ENCODE measurements at places on chromosomes 4 and X.

GRCh38 chr4:8775751-8776355, 95.8 kb downstream of the HMX1 start:
- no peak for DNase-seq

- DNase-seq = no peak
Observed at GRCh38 chr4:83231620-83232076, 53.0 kb downstream of the COQ2 start.

- DNase-seq = no peak
Observed at GRCh38 chrX:1516596-1517104, 20.3 kb downstream of the P2RY8 start.

- no peak for DNase-seq
Observed at GRCh38 chrX:123665197-123665596, 67.7 kb downstream of the THOC2 start.

DNA sequence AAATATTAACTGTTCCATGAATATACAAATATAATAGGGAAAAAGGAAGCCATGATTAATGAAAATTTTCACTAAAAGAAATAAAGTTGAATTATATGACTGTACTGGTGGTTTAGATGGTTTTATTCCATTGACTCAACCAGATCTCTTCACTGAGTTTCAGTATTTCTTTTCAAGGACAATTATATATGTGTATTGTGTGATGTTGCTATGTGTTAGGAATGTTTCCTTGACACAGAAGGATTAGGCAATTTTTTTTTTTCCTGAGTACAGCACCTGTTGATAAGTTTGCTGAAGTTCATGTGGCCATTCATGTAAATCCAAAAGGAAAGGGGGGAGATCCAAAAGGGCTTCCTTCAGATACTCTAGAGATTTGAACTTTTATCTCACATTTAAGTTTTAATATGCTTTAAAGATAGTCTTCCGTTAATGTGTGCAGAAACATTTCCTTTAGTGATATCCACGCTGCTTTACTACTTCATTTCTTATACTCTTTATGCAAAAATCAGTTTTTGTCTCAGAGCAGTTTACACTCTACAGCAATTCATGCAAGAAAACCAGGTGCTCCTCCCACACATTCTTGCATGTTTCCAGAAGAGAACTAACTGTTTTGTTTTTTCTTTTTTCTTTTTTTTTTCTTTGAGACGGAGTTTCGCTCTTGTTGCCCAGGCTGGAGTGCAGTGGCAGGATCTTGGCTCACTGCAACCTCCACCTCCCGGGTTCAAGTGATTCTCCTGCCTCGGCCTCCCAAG, 249.1 kb downstream of the RPA4 start:
- no peak for DNase-seq

DNA sequence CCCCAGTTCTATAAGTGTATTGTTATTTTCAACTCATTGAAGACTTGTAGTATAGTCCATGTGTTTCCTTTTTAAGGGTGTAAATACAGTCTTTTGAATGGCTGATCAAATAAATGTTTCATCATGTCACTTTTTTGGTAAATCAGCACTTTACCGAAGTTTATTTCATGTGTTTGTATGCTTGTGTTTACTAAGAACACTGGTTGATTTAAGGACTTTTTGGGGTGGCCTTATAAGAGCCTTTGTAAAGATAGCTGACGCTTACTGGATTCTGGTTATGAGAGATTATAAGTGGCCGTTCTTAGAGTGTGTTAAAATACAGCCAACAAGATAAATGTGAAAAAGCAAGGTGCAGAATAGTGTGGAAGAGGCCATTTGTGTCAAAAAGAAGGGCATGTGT, 2.6 kb downstream of the UBE2K start:
- DNase-seq = no peak

DNA sequence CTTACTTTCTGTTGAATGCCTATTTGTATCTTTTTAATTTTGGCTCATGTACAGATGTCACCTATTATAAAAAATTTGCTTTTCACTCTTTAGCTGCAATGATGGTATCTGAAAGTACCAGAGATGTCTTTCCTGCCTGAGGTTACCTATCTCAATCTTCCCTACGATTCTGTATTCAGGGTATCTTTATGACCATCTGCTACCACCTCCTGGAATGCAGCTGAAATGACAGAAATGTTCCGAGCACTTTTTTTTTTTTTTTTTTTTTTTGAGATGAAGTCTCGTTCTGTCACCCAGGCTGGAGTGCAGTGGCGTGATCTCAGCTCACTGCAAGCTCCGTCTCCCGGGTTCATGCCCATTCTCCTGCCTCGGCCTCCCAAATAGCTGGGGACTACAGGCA, 136.4 kb downstream of the REPS2 start:
- peak; percentile 1 for DNase-seq

- no peak for DNase-seq
Observed at GRCh38 chr4:120557372-120557771, 365.2 kb downstream of the PRDM5 start.

DNA sequence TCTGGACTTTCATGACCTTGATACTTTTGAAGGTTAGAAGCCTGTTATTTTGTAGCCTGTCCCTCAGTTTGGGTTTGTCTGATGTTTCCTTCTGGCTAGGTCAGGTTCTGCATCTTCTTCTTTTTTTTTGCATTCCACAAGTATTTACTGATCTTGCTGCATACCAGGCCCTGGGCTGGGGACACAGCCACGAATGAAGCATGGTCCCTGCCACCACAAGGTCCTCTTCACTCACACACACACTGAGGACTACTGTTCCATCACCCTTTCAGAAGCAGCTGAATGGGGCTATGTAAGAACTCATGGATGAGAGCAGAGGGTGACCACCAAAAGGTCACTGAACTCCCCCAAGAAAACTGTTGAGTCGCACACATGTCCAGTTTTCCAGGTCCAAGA, 39.2 kb downstream of the USP11 start:
- DNase-seq = no peak

DNA sequence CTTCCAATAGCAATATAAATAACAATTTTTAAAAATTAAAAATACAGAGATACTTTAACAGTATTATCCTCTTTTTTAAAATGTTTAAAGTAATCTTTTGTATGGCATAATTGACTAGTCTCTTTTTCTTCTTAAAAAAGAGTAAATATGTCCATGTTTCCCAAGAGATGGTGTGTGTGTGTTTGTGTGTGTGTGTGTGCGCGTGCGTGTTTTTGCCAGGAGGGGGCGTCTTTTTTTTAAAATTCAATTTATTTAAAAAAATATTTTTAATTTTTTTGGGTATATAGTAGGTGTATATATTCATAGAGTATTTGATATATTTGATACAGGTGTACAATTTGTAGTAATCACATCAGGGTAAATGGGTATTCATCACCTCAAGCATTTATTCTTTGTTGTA, 1073.7 kb downstream of the PCDH7 start:
- no peak for DNase-seq

DNA sequence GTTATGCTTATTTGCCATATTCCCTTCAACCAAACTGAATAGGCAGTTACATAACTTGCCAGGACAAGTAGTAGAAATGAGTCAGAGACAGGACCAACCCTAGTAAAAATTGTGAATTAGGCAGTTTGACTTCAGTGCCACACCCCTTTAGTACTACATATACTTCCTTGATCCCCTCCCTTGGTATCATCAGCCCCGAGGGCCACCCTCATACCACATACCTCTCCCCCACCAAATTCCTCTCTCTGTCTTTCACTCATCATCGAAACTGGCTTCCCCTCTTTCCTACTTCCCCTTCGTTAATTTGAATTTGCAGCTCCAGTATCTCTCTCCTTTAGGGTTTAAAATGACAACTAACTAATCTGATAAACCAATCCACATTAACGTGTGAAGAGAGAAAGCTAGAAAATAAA, 7.9 kb upstream of the PTPN13 start:
- peak; percentile 62 for DNase-seq

GRCh38 chrX:25034889-25035288, 19.1 kb upstream of the ARX start:
- DNase-seq = no peak

DNA sequence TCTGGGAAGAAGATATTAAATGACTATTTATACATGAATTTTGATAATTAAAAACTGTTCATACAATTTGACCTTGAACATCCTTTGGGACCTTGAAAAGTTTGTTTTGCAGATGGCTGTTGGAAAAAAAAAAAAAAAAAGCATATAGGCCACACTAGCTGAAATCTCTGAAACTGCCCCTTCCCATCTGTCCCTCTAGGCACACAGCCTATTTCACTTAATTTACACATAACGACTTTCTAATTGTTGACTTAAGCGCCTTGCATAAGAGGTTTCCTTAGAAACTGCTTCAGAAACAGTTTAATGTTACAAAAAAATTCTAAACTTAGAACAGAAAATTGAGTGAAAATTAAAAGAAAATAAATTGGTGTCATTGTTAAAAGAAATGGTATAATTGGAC, 131.0 kb downstream of the COX18 start:
- DNase-seq = no peak
